Natural killer cell treated with Interleukin-12 subunit alpha and Interleukin-12 subunit beta and Interleukin-15 and Interleukin-18, amount 100 ng/mL, for 72 hours (primary cell): ENCODE measurements at places on chromosomes 5 and 9. TPM values are rescaled to one million over a fixed set of nuclear protein-coding genes. Genes with fewer than 3 reads are reported as not detected.

DNA sequence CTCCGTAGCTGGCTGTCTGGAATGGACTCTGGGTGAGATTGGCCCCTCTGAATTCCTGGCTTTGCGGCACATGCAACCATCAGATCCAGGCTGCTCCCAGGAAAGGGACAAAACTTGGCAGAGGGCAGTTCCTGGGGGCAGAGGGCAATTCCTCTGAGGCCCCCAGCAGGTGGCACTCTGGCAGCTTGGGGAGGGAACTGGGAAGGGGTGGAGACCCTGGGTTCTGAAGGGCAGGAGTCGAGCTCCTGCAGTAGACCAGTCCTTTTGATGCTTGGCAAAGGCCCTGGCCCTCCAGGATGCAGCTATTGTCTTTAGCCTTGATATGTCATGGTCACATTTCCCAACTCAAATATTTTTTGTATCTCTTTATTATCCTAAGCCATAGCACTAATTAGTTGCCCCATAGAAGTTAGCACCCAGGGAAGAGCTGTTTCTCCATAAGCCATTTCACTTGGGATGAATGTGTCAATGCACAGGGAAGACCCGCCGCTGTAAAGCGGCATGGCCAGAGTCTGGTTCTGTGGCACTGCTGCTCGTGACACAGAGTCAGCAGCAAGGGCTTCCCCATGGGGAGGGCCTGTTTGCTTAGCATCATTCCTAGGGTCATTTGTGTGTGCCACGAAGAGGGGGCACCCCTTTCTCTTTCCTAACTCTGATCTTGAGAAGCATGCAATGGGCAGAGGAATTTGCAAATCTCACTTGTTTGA lies 51.2 kb upstream of the CDK20 start:
- no peak for DNase-seq

Gene SPTAN1
- total RNA-seq, result 260 TPM

- DNase-seq, result no peak
These were observed 13.6 kb upstream of the CXXC5 start for GRCh38 chr5:139634541-139634940.

- DNase-seq, result no peak
These were observed 10.9 kb downstream of the PTCH1 start for GRCh38 chr9:95505717-95506427.

DNA sequence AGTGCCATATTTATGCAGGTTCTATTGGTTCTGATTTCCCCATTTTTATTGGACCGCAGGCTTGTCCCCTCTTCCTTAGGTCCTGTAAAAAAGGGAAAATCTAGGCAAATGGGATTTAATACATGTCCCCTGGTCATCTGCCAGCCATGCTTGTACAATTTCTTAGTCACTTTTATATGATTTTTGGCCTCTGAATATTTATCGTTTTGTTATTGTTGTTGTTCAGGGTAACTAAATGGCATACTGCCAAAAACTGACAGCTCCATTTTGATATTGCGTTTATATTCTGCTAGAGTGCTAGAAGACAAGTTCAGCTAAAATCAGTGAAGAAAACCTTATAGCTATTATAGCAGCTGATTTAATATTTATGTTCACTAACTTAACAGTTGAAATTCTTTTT lies 770.2 kb upstream of the FAM174A start:
- no peak for DNase-seq

DNA sequence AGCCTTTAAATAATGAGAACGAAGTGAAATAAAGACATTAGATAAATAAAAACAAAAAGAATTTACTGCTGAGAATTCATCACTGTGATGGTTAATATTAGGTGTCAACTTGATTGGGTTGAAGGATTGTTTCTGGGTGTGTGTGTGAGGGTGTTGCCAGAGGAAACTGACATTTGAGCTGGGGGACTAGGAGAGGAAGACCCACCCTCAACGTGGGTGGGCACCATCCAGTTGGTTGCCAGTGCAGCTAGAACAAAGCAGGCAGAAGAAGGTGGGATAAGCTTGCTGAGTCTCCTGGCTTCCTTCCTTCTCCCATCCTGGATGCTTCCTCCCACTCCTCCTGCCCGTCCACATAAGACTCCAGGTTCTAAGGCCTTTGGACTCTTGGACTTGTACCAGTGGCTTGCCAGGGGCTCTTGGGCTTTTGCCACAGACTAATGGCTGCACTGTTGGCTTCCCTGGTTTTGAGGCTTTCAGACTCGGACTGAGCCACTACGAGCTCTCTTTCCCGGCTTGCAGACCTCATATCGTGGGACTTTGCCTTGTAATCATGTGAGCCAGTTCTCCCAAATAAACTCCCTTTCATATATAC lies 43.7 kb upstream of the ABL1 start:
- DNase-seq, result no peak

DNA sequence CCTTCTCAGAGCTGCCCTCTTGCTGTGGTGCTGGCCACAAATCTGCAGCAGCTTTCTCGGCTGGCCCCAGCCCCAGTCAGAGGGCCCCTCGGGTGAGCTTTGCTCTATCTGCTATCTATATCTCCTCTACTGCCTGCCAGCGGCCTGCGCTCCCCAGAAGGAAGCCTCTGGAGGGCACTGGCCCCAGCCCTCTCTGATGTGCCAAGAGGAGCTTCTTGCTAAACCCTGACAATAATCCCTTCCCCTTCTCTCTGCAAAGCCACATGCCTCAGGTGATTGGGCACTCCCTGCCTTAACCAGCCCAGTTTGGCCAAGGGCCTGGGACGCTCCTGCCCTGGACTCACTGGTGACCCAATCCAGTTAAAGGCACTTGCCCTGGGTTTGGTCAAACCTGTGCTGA lies 42.7 kb downstream of the CAMK2A start:
- no peak for DNase-seq

DNA sequence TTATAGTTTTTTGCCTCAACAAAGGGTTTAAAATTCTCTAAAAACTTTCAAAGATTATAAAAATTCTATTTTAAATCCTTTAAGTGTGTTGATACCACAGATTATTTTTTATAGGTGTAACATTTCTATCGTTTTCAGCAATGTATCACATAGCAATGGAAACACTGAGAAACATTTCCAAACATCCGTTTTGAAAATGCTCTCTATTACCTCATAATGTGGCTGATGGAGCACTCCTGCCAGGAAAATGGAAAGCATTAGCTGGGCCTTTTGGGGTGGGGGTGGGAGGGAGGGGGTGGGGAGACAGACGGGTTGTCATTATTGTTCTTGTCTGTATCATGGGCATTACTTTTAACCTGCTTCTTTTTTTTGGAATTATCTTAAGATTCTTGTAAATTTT lies 516.5 kb downstream of the ACTL7B start:
- no peak for DNase-seq

GRCh38 chr9:107322643-107323042 lies 39.6 kb downstream of the RAD23B start:
- DNase-seq, result no peak

GRCh38 chr9:136160995-136161610 lies 42.4 kb upstream of the TMEM250 start:
- DNase-seq, result no peak

- no peak for DNase-seq
These were observed 16.2 kb upstream of the TLE1 start for GRCh38 chr9:81705578-81705977.

- DNase-seq, result no peak
These were observed 202.6 kb downstream of the TLR4 start for GRCh38 chr9:117906763-117907162.

GRCh38 chr5:14089198-14089597 lies 53.9 kb upstream of the TRIO start:
- DNase-seq, result no peak

Gene PRR7
- 2.6 TPM for total RNA-seq

Gene PTRH1
- total RNA-seq, result 12.8 TPM

DNA sequence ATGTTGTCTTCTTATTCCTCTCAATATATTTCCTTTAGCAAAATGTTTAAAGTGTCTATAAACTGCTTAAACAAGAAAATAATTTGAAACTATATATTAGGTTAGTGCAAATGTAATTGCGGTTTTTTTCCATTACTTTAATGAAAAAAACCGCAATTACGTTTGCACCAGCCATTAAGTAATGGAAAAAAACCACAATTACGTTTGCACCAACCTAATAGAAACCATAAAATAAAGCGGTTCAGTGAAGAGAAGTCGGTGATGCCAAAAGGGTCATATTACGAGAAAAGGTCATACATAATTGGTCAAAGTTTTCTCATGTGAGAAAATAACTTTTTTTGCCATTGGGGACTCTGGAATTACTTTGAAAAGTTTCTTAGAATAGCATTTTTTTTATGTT lies 385.6 kb upstream of the ST8SIA4 start:
- no peak for DNase-seq

DNA sequence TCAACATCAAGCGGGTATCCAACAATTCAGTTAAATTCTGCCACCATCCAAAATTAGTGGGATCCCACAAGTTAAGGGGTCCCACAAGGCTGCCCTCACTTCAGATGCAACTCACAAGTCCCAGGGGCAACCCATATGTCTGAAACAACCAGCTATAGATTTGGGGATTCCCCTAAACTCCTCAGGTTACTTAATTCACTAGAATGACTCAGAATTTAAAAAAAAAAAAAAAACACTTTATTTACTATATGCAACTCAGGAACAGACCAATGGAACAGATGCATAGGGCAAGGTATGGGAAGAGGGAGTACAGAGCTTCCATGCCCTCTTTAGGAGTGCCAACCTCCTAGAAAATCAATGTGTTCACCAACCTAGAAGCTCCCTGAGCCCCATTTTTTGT lies 15.1 kb downstream of the AUH start:
- DNase-seq, result no peak

Gene PHYHD1
- total RNA-seq, result 0.24 TPM

DNA sequence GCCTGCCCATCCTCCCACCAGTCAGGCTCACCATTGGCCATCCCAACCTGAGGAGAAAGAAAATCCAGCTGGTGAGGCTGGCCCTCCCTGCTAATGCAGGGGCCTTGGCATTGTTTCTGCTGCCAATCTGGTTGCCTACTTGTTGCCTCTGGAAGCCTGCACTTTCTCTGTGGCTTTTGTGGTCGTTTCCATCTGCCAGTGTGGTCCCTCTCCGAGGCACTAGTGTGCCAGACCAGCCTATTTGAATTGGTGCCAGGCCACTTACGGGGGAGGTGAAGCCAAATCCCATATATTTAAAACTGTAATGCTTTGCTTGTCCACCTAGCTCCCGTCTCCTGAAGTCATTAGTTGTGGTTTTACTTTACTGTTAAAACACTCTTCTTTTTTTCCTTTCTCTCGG lies 213.4 kb upstream of the ADAMTSL1 start:
- no peak for DNase-seq

- DNase-seq, result no peak
These were observed 167.6 kb upstream of the MAP1B start for GRCh38 chr5:71939452-71940230.

DNA sequence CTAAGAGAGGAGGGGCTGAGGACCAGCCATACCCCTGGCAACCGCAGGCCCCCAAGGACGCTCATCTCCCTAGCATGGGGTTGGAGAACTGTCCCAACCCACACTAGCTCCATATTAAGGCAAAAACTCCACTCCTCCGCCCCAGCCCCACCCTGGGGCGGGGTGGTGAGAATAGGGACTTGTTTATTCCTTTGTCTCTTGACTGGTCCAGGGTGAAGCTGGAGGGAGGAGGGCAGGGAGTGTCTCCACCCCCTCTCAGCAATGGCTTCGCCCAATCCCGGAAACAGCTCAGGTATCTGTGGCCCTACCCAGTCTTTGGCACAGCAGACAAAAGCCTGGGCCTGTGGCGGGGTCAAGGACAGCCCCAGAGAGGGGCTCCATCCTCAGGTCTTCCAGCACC lies 16.9 kb downstream of the PRRX2 start:
- DNase-seq, result no peak

Gene GLRA1
- total RNA-seq, result not detected

DNA sequence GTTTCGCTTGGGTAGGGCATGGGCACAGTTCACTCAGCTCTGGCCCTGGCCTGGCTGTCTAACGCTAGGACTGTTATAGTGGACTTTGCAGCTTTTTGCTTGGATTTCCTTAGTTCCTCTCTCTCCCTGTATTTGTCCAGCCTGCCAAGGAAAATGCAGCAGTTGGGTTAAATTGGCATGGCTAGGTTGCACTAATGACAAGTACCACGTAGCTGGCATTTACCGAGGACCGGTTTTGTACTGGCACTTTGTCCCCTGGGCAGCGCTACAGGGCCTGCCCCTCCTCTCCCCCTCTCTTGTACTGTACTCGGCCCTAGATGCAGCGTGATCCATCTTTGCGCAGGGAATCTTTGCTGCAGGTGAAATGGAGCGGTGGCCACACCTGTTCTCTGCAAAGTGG lies 2.4 kb downstream of the WDR5 start:
- no peak for DNase-seq

Gene AHRR
- total RNA-seq, result 11.0 TPM

Gene TNC
- total RNA-seq, result not detected

- no peak for DNase-seq
These were observed 7.3 kb downstream of the CEP72 start for GRCh38 chr5:619444-619843.

Gene CATSPER3
- total RNA-seq, result not detected

GRCh38 chr9:121776739-121777637 lies 125.6 kb downstream of the DAB2IP start:
- no peak for DNase-seq

GRCh38 chr9:125593581-125594222 lies 113.3 kb downstream of the MAPKAP1 start:
- DNase-seq, result no peak

GRCh38 chr9:70160686-70161600 lies 97.8 kb upstream of the SMC5 start:
- DNase-seq, result no peak
